ENCODE measurements at places on chromosomes 3 and 15. TPM values are rescaled to one million over a fixed set of nuclear protein-coding genes. Genes with fewer than 3 reads are reported as not detected.
A peak's percentile ranks its signal among the peaks of the same experiment; 100 is the strongest.

GRCh38 chr3:8489278-8489792, 12.3 kb upstream of the LMCD1 start:
- no peak for DNase-seq

GRCh38 chr15:75672646-75673425, 25.1 kb downstream of the SNX33 start:
- no peak for DNase-seq

GRCh38 chr3:6825524-6825923, 35.4 kb upstream of the GRM7 start:
- DNase-seq = no peak

- DNase-seq = no peak
Observed at GRCh38 chr3:16945330-16945729, 60.6 kb downstream of the PLCL2 start.

DNA sequence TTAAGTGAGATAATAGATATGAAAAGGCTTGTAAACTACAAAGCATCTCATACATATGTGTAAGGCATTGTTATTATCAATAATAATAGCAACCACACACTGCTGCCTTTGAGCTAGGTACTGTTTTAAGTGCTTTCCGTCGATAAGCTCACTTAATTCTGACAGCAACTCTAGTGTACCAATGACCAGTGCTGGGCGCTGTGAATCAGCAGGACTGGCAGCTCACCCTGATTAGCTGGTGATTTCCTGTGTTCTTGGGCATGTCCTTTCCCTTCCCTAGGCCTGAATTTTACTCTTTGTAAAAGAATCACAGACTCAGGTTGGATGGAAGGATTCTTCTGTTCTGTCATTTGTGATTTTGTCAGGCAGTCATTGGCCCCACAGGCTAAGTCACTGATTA, 215.6 kb downstream of the LPP start:
- no peak for DNase-seq

DNA sequence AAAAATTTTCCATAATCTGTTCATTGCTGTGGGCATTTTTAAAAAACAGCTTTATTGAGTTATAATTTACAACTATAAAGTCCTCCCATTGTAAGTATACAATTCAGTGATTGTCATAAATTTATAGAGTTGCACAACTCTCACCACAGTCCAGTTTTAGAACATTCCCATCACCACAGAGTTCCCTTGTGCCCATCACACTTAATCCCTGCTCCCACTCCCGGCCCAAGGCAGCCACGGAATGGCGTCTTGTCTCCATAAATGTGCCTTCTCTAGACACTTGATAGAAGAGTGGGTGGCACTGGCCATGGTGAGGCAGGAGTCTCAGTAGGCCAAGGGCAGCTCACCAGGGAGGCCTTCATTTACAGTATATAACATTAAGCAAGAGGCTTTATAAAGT, 6.3 kb downstream of the TSEN2 start:
- no peak for DNase-seq

GRCh38 chr3:153219146-153219545, 57.1 kb downstream of the RAP2B start:
- no peak for DNase-seq

- no peak for DNase-seq
Observed at GRCh38 chr15:34588046-34588674, 4.7 kb upstream of the GOLGA8B start.

DNA sequence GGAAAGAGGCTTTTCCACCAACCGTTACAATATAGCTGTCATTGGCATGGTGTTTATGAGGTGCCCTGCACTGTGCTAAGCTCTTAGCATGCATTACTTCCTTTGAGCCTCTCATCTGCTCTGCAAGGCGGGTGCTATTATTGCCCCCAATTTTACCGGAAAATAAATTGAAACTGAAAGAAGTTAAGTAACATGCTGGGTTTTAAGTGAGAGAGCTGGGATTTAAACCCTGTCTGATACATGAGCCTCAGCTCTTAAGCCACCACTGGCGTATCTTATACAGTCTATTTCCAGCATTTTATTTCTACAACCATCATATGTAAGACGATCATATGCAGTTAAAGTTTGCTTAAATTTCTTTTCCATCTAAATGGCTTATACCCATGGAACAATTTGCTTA, 81.6 kb downstream of the AGBL1 start:
- no peak for DNase-seq

DNA sequence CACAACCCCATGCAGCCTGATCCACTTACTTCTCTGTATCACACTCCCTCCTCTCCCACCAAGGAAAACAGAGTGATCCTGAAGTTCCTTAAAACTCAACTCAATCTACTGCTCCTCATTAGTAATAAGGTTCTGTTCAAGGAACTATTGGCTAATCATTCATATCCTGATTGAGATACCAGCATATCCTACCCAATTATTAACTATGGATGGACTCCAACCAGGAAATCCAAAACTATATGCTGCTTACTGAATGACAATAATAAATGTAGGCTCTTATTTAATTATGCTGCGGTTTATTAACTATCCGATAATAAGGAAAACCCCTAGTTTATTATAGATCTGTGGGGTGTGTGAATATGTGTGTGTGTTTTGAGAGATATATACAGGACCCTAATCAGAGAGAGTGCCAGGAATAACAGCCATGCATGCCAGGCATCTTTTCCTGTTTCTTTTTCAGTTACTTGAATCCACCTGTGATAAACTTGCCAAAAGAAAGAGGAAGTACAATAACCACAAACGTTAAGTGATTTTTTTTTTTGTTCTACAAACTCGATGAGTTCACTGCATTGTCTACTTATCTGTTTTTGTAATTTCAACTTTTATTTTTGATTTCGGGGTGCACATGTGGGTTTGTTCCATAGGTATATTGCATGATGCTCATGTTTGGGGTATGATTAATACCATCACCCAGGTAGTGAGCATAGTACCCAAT, 1031.7 kb upstream of the CFAP20DC start:
- DNase-seq = no peak

- no peak for DNase-seq
Observed at GRCh38 chr3:29827756-29828155, 546.9 kb downstream of the RBMS3 start.

- no peak for DNase-seq
Observed at GRCh38 chr3:36686516-36686915, 77.8 kb downstream of the DCLK3 start.

GRCh38 chr3:107938143-107938542, 152.7 kb downstream of the CD47 start:
- DNase-seq = peak; percentile 22

- no peak for DNase-seq
Observed at GRCh38 chr3:58638591-58638990, 28.0 kb downstream of the FAM3D start.

DNA sequence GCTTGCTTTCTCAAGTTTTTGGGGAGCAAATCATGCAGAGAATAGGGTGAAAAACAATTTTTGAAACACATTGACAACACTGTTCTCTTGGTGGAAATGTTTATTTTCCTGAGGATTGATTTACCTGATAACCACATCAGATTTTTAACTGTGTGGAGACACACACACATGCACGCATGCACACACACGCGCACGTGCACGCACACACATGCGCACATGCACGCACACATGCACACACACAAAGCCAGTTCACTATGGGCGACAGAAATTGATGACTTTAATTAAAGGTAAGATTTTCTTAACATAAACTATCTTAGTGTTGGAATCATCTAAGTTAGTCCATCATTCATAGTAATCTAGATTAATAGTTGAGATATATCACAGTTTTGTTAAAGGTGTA, 15.3 kb downstream of the LMLN start:
- DNase-seq = no peak

GRCh38 chr3:49716691-49717210, 2.7 kb downstream of the AMIGO3 start:
- DNase-seq = no peak

GRCh38 chr3:120353463-120353862, 4.3 kb upstream of the LRRC58 start:
- DNase-seq = no peak

DNA sequence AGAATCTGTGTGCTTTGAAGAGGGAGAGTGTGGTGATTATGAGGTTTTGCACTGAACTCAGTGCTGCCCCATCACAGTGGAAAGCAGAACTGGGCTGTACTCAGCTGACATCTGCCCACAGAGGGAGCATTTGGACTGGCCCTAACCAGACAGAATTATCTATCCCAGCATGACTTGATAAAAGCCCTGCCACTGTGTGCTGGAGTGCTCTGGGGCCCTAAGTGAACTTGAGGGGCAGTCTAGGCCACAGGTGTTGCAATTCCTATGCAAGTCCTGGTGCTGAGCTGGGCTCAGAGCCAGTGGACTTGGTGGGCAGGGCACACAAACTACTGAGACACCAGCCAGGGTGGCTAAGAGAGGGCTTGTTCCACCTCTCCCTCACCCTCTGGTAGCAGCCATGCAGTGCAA, 269.2 kb upstream of the CTNNB1 start:
- no peak for DNase-seq

The UBR1 gene
- 20.3 TPM for polyA plus RNA-seq

The TOMM70 gene
- 69.9 TPM for polyA plus RNA-seq

The GOLGA8S gene
- polyA plus RNA-seq = 0.79 TPM

The CD200 gene
- polyA plus RNA-seq = 41.6 TPM

The SLC15A2 gene
- polyA plus RNA-seq = 18.2 TPM
